ENCODE measurements at places on chromosomes 1 and 21. TPM values are rescaled to one million over a fixed set of nuclear protein-coding genes. Genes with fewer than 3 reads are reported as not detected.
A peak's percentile ranks its signal among the peaks of the same experiment; 100 is the strongest.

GRCh38 chr1:15460708-15461095, 4.2 kb downstream of the CELA2A start:
- H3K27ac ChIP-seq: no peak overlapping the region
- H3K27me3 ChIP-seq: no peaks in the 10 kb centered on the region
- peaks cover 10% of the 10 kb centered on the region for H3K4me1 ChIP-seq
- H3K4me3 ChIP-seq: no peak overlapping the region

DNA sequence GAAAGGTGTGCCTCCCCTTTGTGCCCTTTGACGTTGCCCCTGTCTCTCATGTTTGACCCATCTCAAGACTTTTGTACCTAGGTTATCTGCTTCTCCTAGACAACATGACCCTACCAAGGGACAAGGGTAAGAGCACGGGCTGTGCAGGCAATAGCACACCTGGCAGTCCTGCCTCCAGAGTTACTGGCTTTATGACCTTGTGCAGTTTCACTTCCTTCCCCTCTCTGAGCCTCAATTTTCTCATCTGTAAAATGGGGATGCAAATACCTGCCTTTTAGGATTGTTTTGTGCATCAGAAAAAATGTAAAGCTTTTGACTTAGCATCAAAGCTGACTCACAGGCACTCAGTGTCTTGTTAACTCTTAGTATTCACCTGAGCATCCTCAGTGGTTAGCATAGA, 36.4 kb downstream of the ELK4 start:
- H3K27ac ChIP-seq: no peak overlapping the region
- peaks cover 9% of the 10 kb centered on the region for H3K36me3 ChIP-seq
- H3K27me3 ChIP-seq: no peaks in the 10 kb centered on the region
- no peak overlapping the region for H3K4me3 ChIP-seq

CFHR2 gene
- total RNA-seq: not detected

DNA sequence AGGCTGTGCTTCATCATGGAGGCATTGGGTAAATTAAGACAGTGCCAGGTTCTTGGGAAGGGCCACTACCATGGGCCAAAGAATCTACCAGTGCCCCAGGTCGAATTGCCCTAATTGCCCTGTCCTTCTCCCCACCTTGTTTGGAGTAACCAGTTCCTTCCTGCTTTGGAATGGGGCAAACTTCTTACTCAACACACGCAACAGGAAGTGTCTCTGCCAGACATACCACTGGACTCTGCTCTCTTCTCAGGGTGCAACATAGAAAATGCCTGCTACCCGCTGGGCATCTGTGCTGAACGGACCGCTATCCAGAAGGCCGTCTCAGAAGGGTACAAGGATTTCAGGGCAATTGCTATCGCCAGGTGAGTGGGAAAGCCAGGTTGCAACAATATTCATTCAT, 15.8 kb downstream of the CDA start:
- peaks cover 4% of the 10 kb centered on the region for H3K4me1 ChIP-seq
- no peak for DNase-seq
- H3K27me3 ChIP-seq: peaks cover 2% of the 10 kb centered on the region
- H3K4me3 ChIP-seq: no peak overlapping the region
- H3K27ac ChIP-seq: no peak overlapping the region

GRCh38 chr1:153711026-153711425, 16.8 kb upstream of the INTS3 start:
- H3K4me3 ChIP-seq: no peak overlapping the region
- H3K36me3 ChIP-seq: no peaks in the 10 kb centered on the region
- no peaks in the 10 kb centered on the region for H3K4me1 ChIP-seq

DNA sequence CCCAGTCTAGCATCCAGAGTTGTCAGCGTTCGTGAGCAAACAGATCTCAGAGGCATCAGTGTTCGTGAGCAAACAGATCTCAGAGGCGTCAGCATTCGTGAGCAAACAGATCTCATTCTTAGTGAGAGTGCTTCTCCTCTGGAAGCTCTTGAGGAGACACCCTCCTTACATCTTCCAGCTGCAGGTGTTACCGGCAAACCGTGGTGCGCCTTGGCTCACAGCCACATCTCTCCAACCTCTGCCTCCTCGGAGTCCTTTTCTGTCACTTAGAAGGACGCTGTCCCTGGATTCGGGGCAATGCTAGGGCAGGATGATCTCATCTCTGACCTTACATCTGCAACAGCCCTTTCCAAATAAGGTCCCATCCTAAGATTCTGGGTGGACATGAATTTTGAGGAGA, 14.6 kb upstream of the UMODL1 start:
- H3K27ac ChIP-seq: peak overlapping the region; percentile 64
- H3K36me3 ChIP-seq: no peaks in the 10 kb centered on the region
- H3K4me1 ChIP-seq: peaks cover 5% of the 10 kb centered on the region
- H3K4me3 ChIP-seq: no peak overlapping the region
- no peak for DNase-seq
- peaks cover 7% of the 10 kb centered on the region for H3K27me3 ChIP-seq

DNA sequence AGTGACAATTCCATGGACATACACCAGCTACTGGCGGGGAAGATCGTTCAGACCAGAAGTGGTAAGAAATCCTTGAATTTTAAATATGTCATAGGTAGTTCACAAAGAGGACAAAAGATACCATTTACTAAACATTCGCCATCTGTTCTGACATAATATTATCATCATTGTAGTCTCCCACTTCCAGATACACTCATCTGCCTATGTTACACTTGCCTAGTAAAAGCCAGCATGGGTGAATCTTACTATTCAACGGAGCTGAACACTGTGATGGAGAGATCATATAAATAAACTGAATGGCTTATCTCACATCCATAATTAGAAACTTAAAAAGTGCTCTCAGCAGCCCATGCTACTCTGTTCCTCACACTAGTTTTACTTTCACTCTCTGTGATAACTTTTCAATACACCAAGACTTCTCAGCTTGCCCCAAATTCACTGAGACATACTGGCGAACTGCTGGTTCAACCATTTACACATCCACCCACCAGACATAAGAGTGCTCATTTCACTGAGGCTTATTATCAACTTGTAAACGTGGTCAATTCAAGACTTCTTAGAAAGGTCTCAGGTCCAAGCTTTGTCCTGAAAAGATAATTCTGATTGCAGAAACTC, 463 bp upstream of the PRRC2C start:
- no peak for DNase-seq
- no peaks in the 10 kb centered on the region for H3K27me3 ChIP-seq
- H3K36me3 ChIP-seq: no peaks in the 10 kb centered on the region
- peak overlapping the region; percentile 100 for H3K27ac ChIP-seq
- H3K4me1 ChIP-seq: peaks cover 5% of the 10 kb centered on the region
- peak overlapping the region; percentile 69 for H3K4me3 ChIP-seq

DNA sequence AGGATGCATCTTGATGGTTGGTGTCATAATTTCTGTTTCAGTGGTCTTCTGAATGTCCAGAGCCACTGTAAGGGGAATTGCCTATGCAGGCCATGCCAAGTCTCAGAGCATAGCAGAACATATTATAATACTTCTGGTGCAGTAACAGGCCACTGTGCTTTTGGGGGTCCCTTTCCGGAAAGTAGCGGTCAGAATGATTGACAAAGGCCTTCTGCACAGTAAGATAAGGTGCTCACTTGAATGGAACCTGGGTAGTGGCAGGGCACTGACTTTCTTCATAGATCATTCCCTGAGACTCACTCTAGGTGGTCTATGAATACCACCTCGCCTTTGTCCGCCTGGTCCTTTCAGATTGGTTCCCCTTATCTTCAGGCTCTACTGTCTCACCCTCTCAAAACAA, 28.9 kb downstream of the RWDD3 start:
- DNase-seq: no peak
- no peaks in the 10 kb centered on the region for H3K27me3 ChIP-seq
- H3K36me3 ChIP-seq: no peaks in the 10 kb centered on the region
- no peak overlapping the region for H3K4me3 ChIP-seq
- H3K27ac ChIP-seq: no peak overlapping the region

GRCh38 chr1:238409191-238409850, 518.6 kb upstream of the ZP4 start:
- no peak overlapping the region for H3K27ac ChIP-seq
- no peak overlapping the region for H3K4me3 ChIP-seq
- DNase-seq: peak; percentile 31
- H3K36me3 ChIP-seq: no peaks in the 10 kb centered on the region

DNA sequence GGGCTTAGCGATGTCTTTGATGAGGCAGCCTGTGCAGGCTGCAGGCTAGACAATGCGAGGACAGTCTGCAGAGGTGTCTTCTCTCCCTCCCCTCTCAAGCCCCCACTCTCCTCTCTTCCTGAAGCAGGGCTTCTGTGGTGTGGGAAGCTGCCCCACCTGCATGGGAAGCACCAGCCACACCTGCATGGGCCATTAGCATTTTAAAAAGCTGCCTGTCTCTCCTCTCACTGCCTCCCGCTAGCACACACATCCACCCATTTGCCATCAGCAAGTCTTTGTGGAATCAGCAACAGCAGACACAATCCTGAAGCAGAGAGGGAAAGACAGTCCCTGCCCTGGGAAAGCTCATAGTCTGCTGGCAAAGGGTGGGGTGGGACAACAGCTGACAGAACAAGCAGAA, 53.1 kb downstream of the NAV1 start:
- no peak for DNase-seq
- no peak overlapping the region for H3K27ac ChIP-seq
- no peaks in the 10 kb centered on the region for H3K27me3 ChIP-seq
- peaks cover 2% of the 10 kb centered on the region for H3K4me1 ChIP-seq

DNA sequence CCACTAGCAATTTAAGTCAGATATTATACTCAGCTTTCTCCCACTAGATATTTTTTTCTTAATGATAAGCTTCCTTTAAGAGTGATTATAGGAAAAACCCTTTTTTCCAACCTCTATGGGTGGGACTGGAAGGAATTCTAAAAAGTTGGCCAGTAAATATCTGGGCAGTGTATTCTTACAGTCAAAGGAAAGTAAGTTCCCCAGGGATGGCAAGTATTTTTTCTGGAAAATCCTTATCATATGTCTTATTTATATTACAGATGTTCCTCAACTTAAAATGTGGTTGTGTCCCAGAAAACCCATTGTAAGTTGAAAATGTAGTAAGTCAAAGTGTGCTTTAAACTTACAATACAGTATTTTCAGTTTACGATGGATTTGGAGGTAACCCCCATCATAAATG, 29.2 kb downstream of the CMPK1 start:
- no peaks in the 10 kb centered on the region for H3K4me1 ChIP-seq
- no peaks in the 10 kb centered on the region for H3K36me3 ChIP-seq
- no peaks in the 10 kb centered on the region for H3K27me3 ChIP-seq

- peaks cover 39% of the 10 kb centered on the region for H3K4me1 ChIP-seq
- no peak overlapping the region for H3K27ac ChIP-seq
- H3K27me3 ChIP-seq: peaks cover 28% of the 10 kb centered on the region
- DNase-seq: no peak
- H3K4me3 ChIP-seq: no peak overlapping the region
- H3K36me3 ChIP-seq: no peaks in the 10 kb centered on the region
Observed at GRCh38 chr1:204709960-204710912, 24.7 kb upstream of the LRRN2 start.

DNA sequence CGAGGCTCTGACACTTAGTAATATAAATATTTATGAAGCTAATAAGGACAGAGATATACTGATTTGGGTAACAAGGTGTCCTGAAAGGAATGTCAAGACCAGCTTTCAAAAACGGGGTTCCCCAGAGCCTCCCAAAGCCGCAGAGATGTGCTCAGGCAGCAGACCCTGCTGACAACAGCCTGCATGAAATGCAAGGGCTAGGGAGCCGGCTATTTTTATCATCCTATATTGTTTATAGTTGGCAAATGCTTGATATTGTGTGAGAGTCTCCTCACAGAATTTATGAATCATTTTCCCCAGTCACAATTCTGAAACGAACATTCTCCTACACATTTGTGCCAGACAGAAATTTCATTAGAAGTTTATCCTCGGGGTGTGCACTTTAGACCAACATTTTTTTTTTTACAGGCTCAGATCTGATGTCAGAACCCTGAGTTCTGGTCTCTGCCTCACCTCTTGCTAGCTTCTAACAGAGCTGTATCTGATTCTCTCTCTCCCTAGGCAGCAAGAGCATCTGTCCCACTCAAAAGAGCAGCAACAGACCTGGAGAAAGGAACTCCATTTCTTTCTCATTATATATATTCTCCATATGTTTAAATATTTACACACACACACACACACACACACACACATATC, 302.3 kb upstream of the PLD5 start:
- no peaks in the 10 kb centered on the region for H3K27me3 ChIP-seq
- H3K27ac ChIP-seq: no peak overlapping the region
- no peaks in the 10 kb centered on the region for H3K4me1 ChIP-seq
- DNase-seq: peak; percentile 4

RHD gene
- 0.35 TPM for total RNA-seq

DNA sequence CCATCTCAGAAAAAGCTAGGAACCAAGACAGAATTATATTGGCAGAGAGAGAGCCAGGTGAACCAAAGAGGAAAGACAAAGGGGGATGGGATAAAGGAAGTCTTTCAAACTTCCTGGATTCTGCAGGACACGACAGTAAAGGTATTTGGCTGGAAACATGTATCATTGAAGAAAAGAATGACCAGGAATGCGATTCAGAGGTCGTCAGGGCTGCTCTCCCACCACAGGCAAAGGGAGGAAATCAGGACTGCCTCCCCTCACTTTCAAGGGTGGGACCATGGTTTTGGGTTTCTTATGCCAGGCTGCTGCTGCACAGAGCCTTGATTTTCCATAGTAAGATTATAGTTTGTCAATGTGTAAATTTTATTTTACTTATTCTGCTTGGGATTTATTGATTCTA, 848.8 kb downstream of the BRINP3 start:
- no peak for DNase-seq
- H3K27ac ChIP-seq: no peak overlapping the region
- no peaks in the 10 kb centered on the region for H3K27me3 ChIP-seq
- no peaks in the 10 kb centered on the region for H3K36me3 ChIP-seq
- no peaks in the 10 kb centered on the region for H3K4me1 ChIP-seq

TMEM50B gene
- total RNA-seq: 16.1 TPM

DNA sequence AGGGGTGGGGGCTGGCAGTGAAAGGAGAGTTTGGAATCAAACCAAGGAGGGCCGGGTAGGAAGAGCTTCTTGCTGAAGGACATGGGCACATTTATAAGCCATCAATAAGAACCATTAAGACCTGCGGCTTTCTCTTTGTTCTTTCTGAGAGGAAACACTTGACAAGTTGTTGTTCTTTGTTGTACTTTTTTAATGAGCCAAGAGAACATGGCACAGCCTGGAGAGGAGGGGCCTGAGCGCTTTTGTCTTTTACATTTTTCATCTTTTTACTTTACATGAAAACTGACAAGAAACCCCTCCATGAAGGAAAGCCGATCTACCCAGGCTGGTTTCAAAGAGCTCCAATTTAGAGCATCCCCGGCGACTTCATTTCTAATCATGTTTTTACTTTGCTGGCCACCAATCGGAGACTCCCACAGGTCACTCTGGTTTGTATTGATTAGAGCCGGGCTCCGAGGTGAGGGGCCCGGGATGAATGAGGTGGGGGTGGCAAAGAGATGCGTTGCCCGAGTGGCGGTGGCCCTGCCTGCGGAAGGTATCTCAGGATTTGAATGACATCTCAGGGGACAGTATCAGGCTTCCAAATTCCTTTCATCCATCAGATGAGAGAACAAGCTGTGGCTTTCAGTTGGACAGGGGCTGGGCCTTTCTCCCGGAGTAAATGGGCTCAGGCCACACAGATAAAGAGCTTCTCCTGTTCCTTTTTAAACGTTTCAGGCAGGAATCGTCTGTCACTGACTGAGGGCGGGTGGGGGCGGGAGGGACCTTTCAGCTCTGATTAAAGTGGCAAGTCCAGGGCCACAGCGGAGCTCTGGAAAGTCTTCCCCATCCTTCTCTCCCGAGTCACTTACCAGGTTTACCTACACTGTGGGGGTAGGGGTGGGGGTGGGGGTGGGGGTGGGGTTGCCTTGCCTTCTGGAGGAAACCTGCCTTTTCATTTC, 138.8 kb upstream of the ARHGEF16 start:
- H3K4me3 ChIP-seq: no peak overlapping the region
- H3K4me1 ChIP-seq: peaks cover 37% of the 10 kb centered on the region
- no peak for DNase-seq
- H3K36me3 ChIP-seq: no peaks in the 10 kb centered on the region

LCE4A gene
- total RNA-seq: not detected

ZMYM1 gene
- total RNA-seq: 15.4 TPM

Measured in muscle of leg (tissue), 16 donors.